ENCODE measurements at places on chromosomes 6 and 20.
A peak's percentile ranks its signal among the peaks of the same experiment; 100 is the strongest.

GRCh38 chr20:17972121-17972520 is 3.3 kb downstream of the MGME1 start:
- H3K36me3 ChIP-seq = 0 out of 2 replicates have a peak, but pooled peaks cover 3% of the 10 kb centered on the region
- peak overlapping the region; percentile 99 for H3K4me3 ChIP-seq
- H3K4me1 ChIP-seq = peaks cover 31% of the 10 kb centered on the region
- H3K27ac ChIP-seq = peak overlapping the region; percentile 98
- no peak for DNase-seq

- H3K36me3 ChIP-seq = no peaks in the 10 kb centered on the region
- no peak overlapping the region for H3K27ac ChIP-seq
- no peaks in the 10 kb centered on the region for H3K4me1 ChIP-seq
- H3K27me3 ChIP-seq = no peaks in the 10 kb centered on the region
- H3K4me3 ChIP-seq = no peak overlapping the region
Measured at GRCh38 chr6:141131616-141132015, 1001.1 kb upstream of the GJE1 start.

DNA sequence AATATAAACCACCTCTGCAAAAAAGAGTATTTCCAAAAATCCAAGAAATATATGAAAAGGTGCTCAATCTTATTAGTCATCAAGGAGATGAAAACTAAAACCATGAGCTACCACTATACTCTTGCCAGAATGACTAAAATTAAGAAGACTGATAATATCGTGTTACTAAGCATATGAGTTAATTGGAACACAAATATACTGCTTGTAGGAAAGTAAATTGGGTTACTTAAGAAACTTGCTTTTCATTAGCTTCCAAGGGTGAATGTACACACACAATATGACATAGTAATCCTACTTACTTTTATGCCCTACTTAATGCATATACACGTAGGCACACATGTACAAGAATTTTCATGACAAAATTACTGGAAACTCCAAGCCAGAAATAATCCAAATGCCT is 3.4 kb downstream of the THEMIS start:
- H3K27ac ChIP-seq = no peak overlapping the region
- no peak overlapping the region for H3K4me3 ChIP-seq
- H3K4me1 ChIP-seq = no peaks in the 10 kb centered on the region
- DNase-seq = no peak
- H3K27me3 ChIP-seq = no peaks in the 10 kb centered on the region

- H3K27me3 ChIP-seq = no peaks in the 10 kb centered on the region
- no peak overlapping the region for H3K4me3 ChIP-seq
- no peaks in the 10 kb centered on the region for H3K36me3 ChIP-seq
- no peak for DNase-seq
- no peak overlapping the region for H3K27ac ChIP-seq
Measured at GRCh38 chr6:141307309-141307998, 825.3 kb upstream of the GJE1 start.

Data from GM23248 (cell line).